Daoy (cell line): ENCODE measurements at places on chromosomes 1 and 21. TPM values are rescaled to one million over a fixed set of nuclear protein-coding genes. Genes with fewer than 3 reads are reported as not detected.

The ARTN gene
- total RNA-seq, result 0.91 and 2.5 TPM in 2 replicates

The KRTAP13-2 gene
- not detected in 2 replicates for total RNA-seq

The HHIPL2 gene
- total RNA-seq, result 3.8 and 9.0 TPM in 2 replicates

The MFSD2A gene
- 12.7 and 12.8 TPM in 2 replicates for total RNA-seq

The SPATA45 gene
- not detected in 2 replicates for total RNA-seq

The TMEM9 gene
- 86.8 and 94.3 TPM in 2 replicates for total RNA-seq

The HPCAL4 gene
- 0.03 and 0.29 TPM in 2 replicates for total RNA-seq

The NRDC gene
- total RNA-seq, result 47.0 and 56.8 TPM in 2 replicates

The KIF26B gene
- 0.39 and 1.1 TPM in 2 replicates for total RNA-seq

The BRINP3 gene
- total RNA-seq, result not detected in 2 replicates

The PRDX6 gene
- total RNA-seq, result 546 and 627 TPM in 2 replicates

The TRPM2 gene
- 4.4 and 9.1 TPM in 2 replicates for total RNA-seq

The CRYBG2 gene
- 0.34 and 0.51 TPM in 2 replicates for total RNA-seq

The TMEM52 gene
- 0.23 and 0.33 TPM in 2 replicates for total RNA-seq

The KRTAP21-2 gene
- total RNA-seq, result 13.6 TPM in 1 of 2 replicates, not detected in the other

The TTC39A gene
- 0.06 and 0.95 TPM in 2 replicates for total RNA-seq

The RIPK4 gene
- 33.6 and 39.5 TPM in 2 replicates for total RNA-seq

The IGSF5 gene
- 0.17 TPM in 1 of 2 replicates, not detected in the other for total RNA-seq

The C1orf185 gene
- total RNA-seq, result not detected in 2 replicates

The SELE gene
- 0.24 and 0.80 TPM in 2 replicates for total RNA-seq

The CHD5 gene
- total RNA-seq, result 0.27 and 0.29 TPM in 2 replicates

The TNFRSF25 gene
- total RNA-seq, result 2.0 and 3.5 TPM in 2 replicates

The CAPN9 gene
- not detected in 2 replicates for total RNA-seq

The LORICRIN gene
- not detected in 2 replicates for total RNA-seq

The LRP8 gene
- 26.9 and 28.1 TPM in 2 replicates for total RNA-seq
